ENCODE measurements at places on chromosomes 1 and 21.

- DNase-seq: no peak
Observed at GRCh38 chr1:98217601-98218000, 296.8 kb upstream of the DPYD start.

- no peak for DNase-seq
Observed at GRCh38 chr1:223355699-223356098, 8.3 kb downstream of the SUSD4 start.

DNA sequence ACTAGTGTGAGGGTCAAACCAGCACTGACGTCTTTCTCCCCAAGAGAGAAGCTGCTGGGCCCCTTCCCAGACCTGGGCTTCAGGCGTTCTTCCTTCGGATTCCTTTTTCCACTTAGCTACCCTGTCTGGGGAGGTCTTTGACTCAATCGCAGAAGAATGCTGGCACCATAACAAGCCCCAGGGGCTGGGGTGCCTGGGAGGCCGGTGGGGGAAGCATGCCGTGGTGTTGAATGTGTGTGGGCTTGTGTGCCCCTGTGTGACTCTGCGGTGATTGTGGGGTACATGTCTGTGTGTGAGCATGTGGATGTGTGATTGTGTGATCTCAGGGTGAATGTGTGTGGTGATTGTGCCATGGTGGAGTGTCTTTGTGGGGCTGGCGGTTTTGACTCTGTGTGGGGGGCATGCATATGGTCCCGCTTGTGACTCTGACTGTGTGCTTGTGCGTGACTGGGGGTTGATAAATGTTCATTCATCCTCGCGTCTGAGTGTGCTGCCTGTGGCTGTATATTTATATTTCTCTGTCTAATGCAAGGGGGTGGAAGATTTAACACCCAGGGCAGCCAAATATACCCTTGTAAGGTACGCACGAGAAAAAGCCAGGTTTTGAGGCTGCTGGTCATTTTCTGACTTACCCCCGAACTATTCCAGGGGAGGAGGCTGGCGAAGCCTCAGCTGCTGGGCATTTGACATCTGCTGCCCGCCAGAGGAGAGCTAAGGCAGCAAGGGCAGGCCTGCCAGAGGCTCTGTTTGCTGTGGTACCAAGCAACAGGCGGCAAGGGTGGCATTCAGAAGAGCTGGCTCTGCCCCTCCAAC is 1.1 kb upstream of the SYNC start:
- no peak for DNase-seq

DNA sequence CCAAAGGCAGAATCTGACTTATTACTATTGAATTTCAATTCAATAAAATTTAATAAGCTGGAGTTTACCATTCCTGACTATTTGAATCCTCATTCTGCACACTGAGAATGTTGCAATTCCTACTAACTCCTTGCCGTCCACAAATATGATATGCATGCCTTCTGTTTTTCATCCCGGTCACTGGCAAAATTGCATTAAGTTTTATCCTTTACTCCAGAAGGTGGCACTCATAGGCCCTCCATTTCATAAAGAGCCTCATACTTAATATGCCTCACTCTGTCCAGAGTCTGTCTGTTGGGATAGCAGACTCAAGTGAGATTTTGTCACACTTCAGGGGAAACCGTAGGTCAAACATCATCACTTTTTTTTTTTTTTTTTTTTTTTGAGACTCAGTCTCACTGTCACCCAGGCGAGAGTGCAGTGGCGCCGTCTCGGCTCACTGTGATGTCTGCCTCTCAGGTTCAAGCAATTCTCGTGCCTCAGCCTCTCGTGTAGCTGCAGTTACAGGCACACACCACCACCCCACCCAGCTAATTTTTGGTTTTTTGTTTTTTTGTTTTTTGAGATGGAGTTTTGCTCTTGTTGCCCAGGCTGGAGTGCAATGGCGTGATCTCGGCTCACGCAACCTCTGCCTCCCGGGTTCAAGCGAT is 27.3 kb downstream of the F11R start:
- peak; percentile 61 for DNase-seq

DNA sequence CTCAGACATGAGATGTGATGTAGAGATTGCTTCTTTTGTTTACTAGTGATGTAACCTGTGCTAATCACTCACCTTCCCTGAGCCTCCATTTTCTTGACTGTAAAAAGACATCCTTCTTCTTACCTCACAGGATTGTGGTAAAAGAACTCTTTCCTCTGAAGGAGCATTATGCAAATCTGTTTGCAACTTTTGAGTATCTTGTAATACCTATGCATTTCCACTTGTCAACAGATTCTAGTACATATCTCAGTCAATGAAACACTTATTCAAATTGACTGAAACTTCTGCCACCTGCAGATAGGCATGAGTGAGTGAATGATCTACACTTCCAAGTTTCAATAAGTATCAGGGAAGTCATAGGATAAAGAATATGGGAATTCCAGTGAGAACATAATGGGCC is 174.7 kb downstream of the HHIPL2 start:
- DNase-seq: no peak

DNA sequence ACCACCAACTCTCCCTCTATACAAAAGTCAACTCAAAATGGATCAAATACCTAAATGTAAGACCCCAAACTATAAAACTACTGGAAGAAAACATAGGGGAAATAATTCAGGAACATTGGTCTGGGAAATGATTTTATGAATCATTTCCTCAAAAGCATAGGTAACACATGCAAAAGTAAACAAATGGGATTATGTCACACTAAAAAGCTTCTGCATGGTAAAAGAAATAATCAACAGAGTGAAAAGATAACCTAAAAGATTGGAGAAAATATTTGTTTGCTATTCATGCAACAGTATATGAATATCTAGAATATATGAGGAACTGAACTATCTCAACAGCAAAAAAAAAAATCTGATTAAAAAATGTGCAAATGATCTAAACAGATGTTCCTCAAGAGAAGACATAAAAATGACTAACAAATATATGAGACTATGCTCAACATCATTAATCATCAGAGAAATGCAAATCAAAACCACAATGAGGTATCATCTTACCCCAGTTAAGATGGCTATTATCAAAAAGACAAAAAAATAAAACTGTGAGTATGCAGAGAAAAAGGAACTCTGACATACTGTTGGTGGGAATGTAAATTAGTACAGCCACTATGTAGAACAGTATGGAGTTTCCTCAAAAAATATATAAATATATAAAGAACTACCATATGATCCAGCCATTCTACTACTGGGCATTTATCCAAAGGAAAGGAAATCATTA is 47.8 kb downstream of the VCAM1 start:
- no peak for DNase-seq

- DNase-seq: no peak
Observed at GRCh38 chr1:171985639-171986038, 144.3 kb downstream of the DNM3 start.

- no peak for DNase-seq
Observed at GRCh38 chr1:170241266-170241851, 95.6 kb downstream of the NTMT2 start.

DNA sequence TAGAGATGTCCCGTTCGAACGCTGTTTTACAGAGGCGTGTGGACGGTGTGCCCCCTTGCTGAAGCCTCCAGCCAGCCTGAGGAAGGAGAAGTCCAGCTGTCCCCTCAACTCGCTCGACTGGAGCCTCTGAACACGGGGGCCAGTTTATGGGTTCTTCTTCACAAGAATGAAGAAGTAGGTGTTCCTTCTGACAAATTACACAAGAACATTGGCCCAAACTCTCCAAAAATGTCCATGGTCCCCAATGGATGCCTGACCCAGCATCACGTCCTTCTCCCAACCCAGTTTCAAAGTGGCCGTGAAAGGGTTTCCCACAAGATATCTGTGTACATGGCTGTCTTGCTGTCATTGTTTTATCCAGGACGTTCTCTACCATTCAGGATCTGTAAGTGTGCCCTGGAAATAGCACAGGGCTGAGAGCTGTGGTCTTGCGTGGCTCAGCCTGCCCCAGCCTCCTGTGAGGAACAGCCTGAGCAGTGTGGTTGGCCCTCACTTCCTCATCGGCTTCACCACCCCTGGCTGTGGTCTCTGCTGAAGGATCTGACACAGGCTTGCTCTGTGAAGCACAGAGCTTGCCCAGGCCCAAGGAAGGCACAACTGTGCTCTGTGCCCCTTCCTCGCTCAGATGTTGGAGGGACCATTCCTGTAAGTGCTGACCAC is 1.0 kb upstream of the S100B start:
- peak; percentile 85 for DNase-seq

DNA sequence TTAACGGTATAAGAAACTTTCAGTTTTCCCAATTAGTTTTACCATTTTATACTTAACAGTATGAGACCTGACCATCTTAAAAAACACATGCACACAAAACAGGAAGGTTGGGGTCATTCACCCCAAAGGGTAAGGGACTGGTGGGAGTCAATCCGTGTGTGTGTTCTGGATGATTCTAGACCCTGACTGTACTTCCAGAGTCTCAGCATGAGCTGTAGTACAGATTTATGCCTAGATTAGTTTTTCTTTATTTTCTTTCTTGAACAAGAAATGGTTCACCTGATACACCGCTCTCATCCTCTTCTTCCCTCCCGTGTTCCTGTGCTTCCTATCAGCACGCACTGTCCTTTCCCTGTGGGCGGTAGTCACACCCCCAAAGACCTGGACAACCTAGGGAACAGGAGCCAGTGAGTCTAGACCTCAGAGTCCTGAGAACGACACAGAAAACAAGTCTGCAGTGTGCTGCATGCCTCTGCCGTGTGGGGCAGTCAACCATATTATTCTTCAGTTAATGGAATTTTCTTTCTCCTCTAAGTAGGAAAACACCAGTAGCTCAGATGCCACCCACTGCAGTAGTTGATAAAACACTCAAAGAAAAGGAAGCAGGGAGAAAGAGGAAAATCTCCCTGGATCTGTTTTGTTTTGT is 38.9 kb upstream of the MRPS6 start:
- no peak for DNase-seq

- peak; percentile 82 for DNase-seq
Observed at GRCh38 chr1:38834221-38834782, 25.3 kb downstream of the RRAGC start.

GRCh38 chr1:221366495-221367110 is 375.3 kb downstream of the DUSP10 start:
- no peak for DNase-seq

DNA sequence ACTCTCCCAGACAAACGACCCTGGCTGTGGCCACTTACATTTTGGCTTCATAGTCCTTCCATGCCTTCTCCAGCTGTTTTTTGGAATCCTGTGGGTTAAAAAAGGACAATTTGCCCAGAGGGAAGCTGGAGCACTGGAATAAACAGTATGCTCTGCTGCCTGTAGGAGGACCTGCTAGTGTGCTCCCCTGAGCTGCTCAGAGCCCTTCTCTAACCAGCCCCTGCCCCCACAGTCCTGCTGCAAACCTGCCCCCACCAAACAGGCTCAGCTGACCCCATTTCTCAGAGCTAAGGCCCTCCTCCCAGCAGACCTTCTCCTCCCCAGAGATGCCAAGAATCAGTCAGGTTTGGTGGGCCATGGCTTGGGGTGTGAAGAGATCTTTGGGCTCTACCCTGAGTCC is 26.9 kb upstream of the TCEA3 start:
- no peak for DNase-seq
